ENCODE measurements at places on chromosomes 4 and X.

DNA sequence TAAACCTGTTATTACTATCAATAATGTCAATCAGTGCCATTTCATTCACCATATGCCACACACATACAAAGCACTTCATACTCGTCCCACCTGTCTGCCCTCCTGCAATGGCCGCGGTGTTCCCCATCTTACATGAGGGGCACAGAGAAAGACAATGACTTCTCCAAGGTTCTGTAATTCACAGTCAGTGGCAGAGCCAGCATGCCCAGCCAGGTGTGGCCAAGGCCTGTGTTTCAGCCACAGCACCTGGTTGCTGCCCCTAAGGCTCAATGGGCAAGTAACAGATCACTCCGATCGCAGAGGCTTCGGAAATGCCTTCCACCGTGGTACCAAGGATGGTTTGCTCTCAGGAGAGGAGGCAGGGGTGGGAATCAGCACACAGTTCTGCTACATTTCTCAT, 10.9 kb downstream of the AFAP1 start:
- no peak for DNase-seq

- DNase-seq: no peak
Observed at GRCh38 chr4:22202246-22202974, 253.8 kb upstream of the KCNIP4 start.

DNA sequence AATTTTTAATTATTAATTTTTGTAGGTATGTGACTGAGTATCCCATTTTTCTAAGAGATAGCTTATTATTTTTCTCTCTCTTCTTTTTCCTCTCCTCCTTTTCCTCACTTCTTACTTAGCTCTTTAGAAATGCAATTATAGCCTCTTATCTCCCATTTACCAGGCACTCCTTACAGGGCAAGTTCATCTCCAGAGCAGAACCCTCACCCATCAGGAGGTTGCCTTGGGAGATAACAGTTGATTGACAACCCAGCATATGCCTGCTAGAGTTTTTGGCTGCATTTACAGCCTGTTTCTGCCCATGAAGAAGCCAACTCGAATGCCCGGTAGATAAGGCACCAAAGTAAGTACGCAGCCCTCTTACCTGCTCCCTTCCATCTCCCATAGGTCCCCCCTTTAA, 572.9 kb upstream of the ZFP42 start:
- DNase-seq: no peak

GRCh38 chr4:176290520-176290919, 21.5 kb upstream of the ASB5 start:
- DNase-seq: no peak

- no peak for DNase-seq
Observed at GRCh38 chrX:115531818-115532403, 29.1 kb upstream of the PLS3 start.

GRCh38 chr4:14566518-14566917, 435.8 kb upstream of the CPEB2 start:
- no peak for DNase-seq

- no peak for DNase-seq
Observed at GRCh38 chrX:38368774-38369173, 16.4 kb downstream of the OTC start.

- no peak for DNase-seq
Observed at GRCh38 chr4:185134307-185134869, 8.7 kb upstream of the SLC25A4 start.

- no peak for DNase-seq
Observed at GRCh38 chr4:153518637-153519389, 52.7 kb downstream of the TMEM131L start.

GRCh38 chrX:100648458-100649417, 4.7 kb downstream of the SRPX2 start:
- DNase-seq: no peak

DNA sequence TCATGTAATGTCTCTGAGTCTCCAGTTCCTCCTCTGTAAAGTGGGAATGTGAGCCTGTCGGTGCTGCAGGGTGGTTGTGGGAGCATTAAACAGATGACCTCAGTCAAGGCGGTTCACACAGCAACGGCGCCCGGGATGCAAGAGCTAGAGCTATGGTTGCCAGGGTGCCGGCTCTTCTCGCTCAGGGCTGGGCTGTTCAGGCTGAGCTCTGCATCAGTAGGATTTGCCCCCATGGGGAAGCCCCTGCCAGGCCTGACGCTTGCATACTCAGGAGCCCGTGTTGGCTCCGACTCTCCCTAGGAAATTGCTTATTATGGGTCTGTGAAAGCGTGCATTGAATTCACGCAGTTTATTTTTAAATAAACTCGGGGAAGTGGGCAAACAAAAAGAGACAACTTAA, 67.3 kb downstream of the PSAPL1 start:
- no peak for DNase-seq

DNA sequence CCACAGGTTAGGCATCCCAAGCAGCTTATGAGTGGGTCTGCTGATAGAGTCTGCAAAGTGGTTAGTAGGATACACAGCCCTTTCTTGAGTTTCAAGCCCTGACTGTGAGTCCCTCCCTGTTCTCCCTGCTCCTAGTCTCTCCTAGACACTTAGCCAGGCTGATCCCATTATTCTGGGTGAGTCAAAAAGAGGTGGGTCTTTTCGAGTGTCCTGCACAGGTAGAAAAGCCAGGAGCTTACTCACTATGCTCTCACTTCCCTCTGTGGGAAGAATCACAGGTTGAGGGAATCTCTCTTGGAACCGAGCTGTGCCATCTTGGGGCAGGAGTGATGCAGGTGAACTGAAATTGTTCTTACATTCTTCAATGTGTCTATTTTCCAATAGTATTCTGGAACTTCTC, 29.7 kb downstream of the SCLT1 start:
- DNase-seq: no peak

GRCh38 chrX:1397001-1397400, 5.1 kb upstream of the SLC25A6 start:
- no peak for DNase-seq
